NCI-H2029 (cell line): ENCODE measurements at places on chromosomes 6 and 20.
A peak's percentile ranks its signal among the peaks of the same experiment; 100 is the strongest.

DNA sequence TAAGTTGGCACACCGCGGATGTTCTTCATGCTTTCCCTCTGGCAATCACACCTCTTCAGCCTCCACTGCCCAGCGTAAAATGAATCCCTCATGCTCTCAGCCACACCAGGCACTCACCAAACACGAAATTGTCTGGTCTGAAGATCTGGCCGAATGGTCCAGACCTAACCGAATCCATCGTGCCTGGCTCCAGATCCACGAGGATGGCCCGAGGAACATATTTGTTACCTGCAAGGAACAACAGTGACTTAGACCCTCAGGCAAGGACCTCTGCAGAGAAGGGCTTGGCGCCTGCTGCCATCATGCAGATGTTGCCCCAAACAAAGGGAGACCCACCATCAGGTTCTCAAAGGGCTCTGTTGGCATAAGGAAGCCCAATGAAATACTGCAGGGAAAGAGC lies 1.4 kb downstream of the TUBB2B start:
- no peak for DNase-seq

DNA sequence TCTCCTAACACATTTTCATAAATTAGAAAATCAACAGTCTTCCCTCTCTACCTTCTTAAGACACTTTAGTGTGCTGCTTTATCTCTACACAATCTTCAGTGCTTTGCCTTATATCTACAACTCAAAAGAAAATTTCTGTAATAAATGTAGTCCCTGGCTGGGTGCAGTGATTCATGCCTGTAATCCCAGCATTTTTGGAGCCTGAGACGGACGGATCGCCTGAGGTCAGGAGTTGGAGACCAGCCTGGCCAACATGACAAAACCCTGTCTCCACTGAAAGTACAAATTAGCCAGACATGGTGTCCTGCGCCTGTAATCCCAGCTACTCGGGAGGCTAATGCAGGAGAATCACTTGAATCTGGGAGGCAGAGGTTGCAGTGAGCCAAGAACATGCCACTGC lies 9.7 kb upstream of the EDN1 start:
- DNase-seq, result no peak

GRCh38 chr20:5171064-5171789 lies 44.4 kb downstream of the CDS2 start:
- DNase-seq, result no peak

- peak; percentile 26 for DNase-seq
Observed at GRCh38 chr6:25122001-25122400, 157.2 kb upstream of the CARMIL1 start.

GRCh38 chr20:5835321-5835821 lies 85.2 kb downstream of the SHLD1 start:
- DNase-seq, result peak; percentile 28

DNA sequence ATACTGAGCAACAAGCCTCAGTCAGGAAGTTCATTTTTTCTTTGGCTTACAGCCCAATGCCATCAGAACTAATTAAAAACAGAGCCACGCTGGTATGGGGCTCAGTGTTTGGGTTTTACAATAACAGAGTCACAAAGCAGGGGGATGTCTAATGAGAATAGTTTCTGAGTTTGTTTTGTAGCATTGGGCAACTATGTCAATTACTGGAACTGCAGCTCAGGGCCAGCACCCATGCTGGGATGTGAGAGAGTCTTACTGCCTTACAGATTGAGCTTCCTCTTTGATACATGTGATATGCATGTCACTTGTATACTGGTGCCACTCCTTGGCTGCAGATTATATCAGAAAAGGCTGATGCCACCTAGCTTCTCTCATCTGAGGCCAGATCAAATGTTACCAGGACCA lies 117.6 kb downstream of the TFAP2B start:
- DNase-seq, result no peak

DNA sequence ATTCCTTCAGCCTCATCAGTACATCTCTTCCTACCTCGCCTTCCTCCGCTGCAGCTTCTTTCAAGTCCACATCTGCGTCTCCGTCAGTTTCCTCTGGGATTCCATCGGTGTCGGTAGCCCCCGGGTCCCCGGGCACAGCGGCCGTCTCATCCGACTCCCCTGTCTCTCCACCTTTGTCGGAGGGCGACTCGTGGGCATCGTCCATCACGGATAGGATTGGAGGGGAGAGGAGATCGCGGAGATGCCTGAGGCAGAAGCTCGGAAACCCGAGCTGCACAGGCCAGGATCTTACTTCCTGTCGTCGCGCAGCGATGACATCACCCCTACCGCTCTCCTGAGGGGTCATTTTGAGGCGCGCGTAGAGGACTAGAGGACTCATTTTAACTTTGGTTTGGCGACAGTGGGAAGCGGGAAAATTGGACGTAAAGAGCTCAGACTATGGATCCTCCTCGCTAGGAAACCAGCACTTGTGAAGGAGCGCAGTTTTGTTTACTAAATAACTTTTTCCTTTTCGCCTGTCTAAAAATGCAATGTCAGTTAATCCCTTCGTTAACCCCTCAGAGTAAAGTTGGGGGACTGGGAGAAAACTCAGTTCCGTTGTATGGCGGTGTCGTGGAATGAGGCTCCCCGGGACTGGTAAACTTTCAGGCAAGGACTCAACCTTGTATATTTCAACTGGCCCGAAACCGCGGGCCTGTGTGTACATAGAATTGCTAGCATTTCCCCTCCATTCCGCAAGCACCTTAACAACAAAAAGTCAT lies at the start of gene TAF11:
Gene TAF11, minus strand, starts transcription at position 290 of the 761 bp plus-strand sequence. Its CDS starts 85 bp downstream, at position 205.
- DNase-seq, result peak; percentile 86

GRCh38 chr6:107786179-107786578 lies 37.9 kb downstream of the SCML4 start:
- DNase-seq, result no peak

- DNase-seq, result no peak
Observed at GRCh38 chr6:30688569-30688968, 2.1 kb upstream of the PPP1R18 start.

DNA sequence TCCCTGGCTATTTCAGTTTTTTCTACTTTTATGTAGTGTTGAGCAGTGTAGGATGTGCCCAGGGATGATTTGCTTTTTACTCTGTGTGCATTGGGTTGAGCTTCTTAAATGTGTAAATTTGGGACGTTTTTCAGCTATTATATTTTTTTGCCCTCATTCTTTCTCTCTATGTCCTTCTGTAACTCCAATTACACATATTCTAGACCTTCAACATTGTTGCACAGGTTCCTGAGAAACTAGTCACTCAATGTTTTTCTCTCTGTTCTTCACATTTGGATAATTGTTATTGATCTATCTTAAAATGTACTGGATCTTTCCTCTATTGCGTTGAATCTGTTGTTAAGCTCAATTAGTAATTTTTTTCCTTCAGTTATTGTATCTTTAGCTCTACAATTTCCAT lies 162.7 kb upstream of the TCF21 start:
- DNase-seq, result no peak

GRCh38 chr6:53651205-53651763 lies 14.3 kb downstream of the KLHL31 start:
- DNase-seq, result peak; percentile 80

- DNase-seq, result no peak
Observed at GRCh38 chr6:133888929-133889556, at the start of gene TCF21. TCF21 (plus strand) TSS chr6:133889113; CDS start chr6:133889398, 285 bp downstream.

- no peak for DNase-seq
Observed at GRCh38 chr6:163186527-163186926, 228.0 kb upstream of the QKI start.

DNA sequence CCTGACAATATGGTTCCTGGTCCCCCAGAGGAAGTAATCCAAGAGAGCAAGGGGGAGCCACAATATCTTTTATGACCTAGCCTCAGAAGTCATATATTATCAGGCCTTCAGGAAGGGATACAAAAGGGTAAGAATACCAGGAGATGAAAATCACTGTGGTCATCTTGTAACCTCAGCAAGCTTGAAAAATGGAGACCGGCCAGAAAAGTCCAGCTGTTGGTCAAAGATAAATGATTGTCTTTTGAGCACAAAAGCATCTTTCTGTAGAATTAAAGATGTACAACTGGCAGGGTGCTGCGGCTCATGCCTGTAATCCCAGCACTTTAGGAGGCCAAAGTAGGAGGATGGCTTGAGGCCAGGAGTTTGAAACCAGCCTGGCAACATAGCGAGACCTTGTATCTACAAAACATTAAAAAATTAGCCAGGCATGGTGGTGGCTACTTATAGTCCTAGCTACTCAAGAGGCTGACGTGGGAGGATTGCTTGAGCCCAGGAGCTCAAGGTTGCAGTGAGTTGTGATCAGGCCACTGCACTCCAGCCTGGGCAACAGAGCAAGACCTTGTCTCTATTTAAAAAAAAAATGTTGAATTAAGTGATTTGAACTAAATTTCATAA lies 118.0 kb upstream of the MARCKS start:
- DNase-seq, result peak; percentile 33

DNA sequence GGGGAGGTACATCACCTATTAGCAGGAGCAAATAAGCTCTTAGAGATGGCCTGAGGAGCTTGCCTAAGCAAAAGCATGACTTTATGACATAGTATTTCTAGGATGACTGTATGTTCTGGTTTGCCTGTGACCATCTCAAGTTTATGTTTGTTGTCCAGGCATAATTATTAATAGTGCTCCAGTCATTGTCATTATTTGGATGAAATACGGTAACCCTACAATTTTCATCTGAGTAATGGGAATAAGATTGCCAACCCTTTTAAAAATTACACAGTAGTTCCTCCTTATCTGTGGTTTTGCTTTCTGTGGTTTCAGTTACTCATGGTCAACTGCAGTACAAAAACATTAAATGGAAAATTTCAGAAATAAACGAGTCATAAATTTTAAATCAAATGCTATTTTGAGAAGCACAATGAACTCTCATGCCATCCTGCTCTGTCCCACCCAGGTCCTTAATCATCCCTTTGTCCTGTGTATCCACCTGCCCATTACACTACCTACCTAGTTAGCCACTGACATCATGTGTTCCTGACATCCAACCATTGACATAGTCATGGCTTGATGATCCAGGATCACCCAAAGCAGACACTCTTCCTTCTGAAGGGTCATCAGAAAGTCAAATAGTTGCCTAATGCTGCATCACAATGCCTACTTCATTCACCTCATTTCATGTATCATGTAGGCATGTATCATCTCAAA lies 27.0 kb upstream of the TFB1M start:
- DNase-seq, result peak; percentile 74

DNA sequence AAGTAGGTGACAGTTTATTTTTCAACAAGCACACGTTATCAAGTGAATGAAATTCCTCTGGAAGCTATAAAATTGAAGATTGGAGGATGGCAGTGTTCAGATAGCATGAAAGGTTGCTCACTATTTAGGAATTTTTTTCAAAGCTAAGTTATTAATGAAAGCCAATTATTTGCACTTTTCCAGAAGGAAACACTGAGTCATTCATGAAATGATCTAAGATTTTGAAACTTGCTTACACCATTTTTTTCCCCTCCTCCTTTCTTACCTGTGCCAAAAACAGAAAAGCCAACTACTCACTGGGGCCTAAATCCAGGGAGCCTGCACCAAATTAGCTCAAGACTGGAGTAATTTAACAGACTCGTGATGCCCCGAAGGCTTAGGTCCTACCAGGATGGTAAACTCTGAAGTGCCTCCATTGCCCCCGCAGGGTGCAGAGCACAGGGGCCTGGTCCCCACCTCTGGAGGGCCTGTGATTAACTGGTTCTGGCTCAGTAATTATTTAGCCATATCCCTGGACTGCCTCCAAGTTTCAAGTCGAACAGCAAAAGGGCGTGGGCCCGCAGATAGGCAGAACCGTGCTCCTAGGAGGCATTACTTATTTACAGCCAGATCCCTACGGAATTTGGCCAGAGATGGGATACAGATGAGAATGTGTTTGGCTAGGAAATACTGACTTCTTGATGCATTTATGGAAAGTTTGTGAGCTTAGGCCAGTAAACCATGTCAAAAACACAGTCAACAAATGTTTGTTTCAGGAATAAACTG lies 28.0 kb upstream of the ZNF217 start:
- DNase-seq, result no peak

- no peak for DNase-seq
Observed at GRCh38 chr6:139572001-139572400, 197.6 kb upstream of the CITED2 start.

- no peak for DNase-seq
Observed at GRCh38 chr20:41627001-41627495, 8.9 kb upstream of the CHD6 start.

DNA sequence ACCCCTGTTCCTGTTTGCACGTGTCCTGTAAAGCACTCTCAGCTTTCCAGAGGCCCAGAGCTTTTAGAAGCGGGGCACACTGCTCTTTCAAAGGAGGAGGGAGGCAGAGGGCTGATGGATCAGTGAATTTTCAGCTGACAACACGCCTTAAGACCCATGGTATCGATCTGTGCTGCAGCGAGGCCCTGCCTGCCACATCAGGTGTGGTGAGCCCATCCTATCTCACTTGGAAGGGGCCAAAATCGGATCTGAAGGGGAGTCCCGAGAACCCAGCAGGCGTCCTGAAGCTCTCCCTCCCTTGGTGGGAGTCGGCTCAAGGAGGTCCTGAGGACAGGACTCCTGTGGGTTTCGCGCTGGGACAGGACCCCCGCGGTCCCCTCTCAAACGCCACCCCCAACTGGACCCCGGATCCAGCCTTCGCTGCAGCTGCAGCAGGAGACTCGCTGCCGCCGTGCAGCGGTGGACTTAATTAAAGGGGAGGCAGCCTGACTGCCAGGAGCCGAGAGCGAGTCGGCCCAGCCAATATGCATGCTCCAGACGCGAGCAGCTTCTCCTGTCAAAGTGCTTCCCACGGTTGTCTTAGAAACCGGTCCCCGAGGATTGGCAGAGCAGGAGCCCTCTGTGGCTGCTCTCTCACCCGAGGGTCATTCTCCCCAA lies 580.0 kb upstream of the ZNF337 start:
- DNase-seq, result no peak

DNA sequence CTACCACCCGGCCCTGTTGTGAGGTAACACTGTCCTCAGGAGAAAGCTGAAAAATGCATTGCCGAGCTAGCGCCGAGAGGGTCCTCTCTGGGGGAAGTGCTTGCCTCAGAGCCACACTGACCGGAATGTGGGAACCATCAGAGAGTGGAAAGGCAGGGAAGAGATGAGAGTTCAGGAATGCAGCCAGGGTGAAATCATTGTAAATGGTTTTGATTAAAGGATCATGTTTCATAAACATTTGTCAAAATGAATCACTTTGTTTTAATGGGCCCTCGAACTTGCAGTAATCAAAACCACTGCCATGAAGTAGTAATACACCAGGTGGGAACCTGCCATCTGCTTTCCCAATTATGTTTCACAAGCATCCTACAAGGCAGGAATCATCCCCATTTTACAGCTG lies 16.9 kb upstream of the IL17F start:
- no peak for DNase-seq

GRCh38 chr6:168909288-168909687 lies 344.4 kb downstream of the THBS2 start:
- no peak for DNase-seq

DNA sequence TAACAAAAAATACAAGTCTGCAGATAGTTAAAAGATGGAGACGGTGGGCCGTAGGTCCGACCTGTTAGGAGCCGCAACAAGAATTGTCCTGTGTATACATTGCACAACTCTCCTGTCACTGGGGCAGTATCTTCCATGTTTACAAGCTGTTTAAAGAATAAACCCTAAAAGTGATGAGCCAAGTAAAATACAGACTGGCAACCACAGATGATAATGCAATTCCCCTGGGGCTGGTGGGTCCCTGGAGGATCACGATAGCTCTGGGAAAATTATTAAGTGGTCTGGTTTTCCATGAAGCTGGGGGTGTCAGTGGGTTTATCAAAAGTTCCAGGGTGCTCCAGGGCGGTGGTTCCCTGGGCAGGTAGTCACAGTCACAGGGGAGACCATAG lies 8.1 kb upstream of the FAM50B start:
- DNase-seq, result no peak

- no peak for DNase-seq
Observed at GRCh38 chr20:24469116-24469893, at the start of gene SYNDIG1. SYNDIG1 (plus strand) TSS chr20:24469629; CDS start chr20:24543098, 73,469 bp downstream.
